Sciatic nerve (tissue), 2 donors: ENCODE measurements at places on chromosomes 1 and 21. TPM values are rescaled to one million over a fixed set of nuclear protein-coding genes. Genes with fewer than 3 reads are reported as not detected.

The FCRL4 gene
- total RNA-seq, result not detected

The S100A14 gene
- total RNA-seq, result 0.49 TPM

The LRRC53 gene
- not detected for total RNA-seq

The BSND gene
- total RNA-seq, result not detected

The PYHIN1 gene
- total RNA-seq, result 7.8 TPM

The KRTAP19-3 gene
- not detected for total RNA-seq

The FCAMR gene
- total RNA-seq, result not detected

The RGS8 gene
- 0.13 TPM for total RNA-seq

The BCAN gene
- 0.27 TPM for total RNA-seq

The RPTN gene
- total RNA-seq, result not detected

The PIGC gene
- total RNA-seq, result 19.1 TPM

The TFF2 gene
- total RNA-seq, result not detected

The LCE2B gene
- not detected for total RNA-seq

The TTF2 gene
- 15.3 TPM for total RNA-seq

The SLC35F3 gene
- total RNA-seq, result not detected

The GBP5 gene
- total RNA-seq, result 6.4 TPM

The CDC42SE1 gene
- 106 TPM for total RNA-seq

The SPRR2E gene
- not detected for total RNA-seq

The NBPF12 gene
- total RNA-seq, result 14.2 TPM

The ICOSLG gene
- 5.3 TPM for total RNA-seq

The NUCKS1 gene
- 193 TPM for total RNA-seq

The AMPD2 gene
- 49.5 TPM for total RNA-seq

The GREM2 gene
- total RNA-seq, result 1.0 TPM

The ADGRB2 gene
- total RNA-seq, result 5.2 TPM

The SPRR4 gene
- not detected for total RNA-seq

The MEGF6 gene
- total RNA-seq, result 35.4 TPM

The CLCA1 gene
- not detected for total RNA-seq

The PCSK9 gene
- total RNA-seq, result 8.6 TPM

The AMIGO1 gene
- total RNA-seq, result 15.6 TPM

The SPRR2A gene
- 0.67 TPM for total RNA-seq

The OPTC gene
- total RNA-seq, result not detected

The GPR25 gene
- total RNA-seq, result not detected

The LCE3E gene
- not detected for total RNA-seq

The COL9A2 gene
- total RNA-seq, result 3.9 TPM

The DMRTA2 gene
- not detected for total RNA-seq

The SDHC gene
- total RNA-seq, result 124 TPM

The LIN28A gene
- total RNA-seq, result not detected

The GJA9 gene
- total RNA-seq, result not detected

The HPDL gene
- 2.3 TPM for total RNA-seq

The NPR1 gene
- total RNA-seq, result 34.1 TPM

The SPATA45 gene
- 0.80 TPM for total RNA-seq

The ITLN1 gene
- 1.5 TPM for total RNA-seq

The RBBP5 gene
- 18.1 TPM for total RNA-seq

The MEAF6 gene
- 52.7 TPM for total RNA-seq

The MYCL gene
- 2.5 TPM for total RNA-seq

The NIPAL3 gene
- 23.7 TPM for total RNA-seq

The CHRM3 gene
- 1.4 TPM for total RNA-seq

The TRPM2 gene
- 9.9 TPM for total RNA-seq

The EVA1C gene
- total RNA-seq, result 65.8 TPM

The ARHGEF16 gene
- total RNA-seq, result 20.6 TPM

The CD1B gene
- not detected for total RNA-seq

The APCS gene
- not detected for total RNA-seq

The FMOD gene
- 126 TPM for total RNA-seq

The ETS2 gene
- 139 TPM for total RNA-seq
